ENCODE measurements at places on chromosomes 4 and X. TPM values are rescaled to one million over a fixed set of nuclear protein-coding genes. Genes with fewer than 3 reads are reported as not detected.
A peak's percentile ranks its signal among the peaks of the same experiment; 100 is the strongest.

- peaks cover 7% of the 10 kb centered on the region for H3K27me3 ChIP-seq
- peak overlapping the region; percentile 86 for H3K4me3 ChIP-seq
Measured at GRCh38 chr4:101348367-101348827, 1.1 kb upstream of the PPP3CA start.

DNA sequence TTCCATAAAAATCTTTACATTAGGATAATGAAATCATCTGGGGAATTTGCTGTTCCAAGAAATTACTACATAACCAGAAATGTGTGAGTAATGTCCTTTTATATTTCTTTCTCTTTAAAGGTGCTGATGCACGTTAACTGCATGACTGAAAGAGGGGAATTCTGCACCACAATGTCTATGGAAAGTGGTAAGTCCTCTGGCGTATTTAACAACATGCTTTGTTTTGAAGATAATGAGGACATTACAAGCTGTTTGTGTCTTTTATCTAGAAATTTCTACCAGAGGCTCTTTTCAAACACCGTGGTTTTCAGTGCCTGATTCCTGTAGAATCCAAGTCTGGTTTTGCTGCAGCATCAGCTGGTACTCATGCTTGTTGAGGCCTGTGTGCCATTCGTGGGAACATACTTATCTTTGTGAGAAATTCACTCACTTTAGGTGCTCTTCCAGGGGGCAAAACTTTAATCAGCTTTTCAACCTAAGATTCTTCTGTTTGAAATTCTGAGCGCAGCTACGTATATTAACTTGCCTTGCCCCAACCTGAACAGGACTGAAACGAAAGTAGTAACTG, 257.2 kb downstream of the PDHA2 start:
- DNase-seq, result no peak
- H3K27me3 ChIP-seq, result no peaks in the 10 kb centered on the region
- no peaks in the 10 kb centered on the region for H3K36me3 ChIP-seq
- no peaks in the 10 kb centered on the region for H3K4me1 ChIP-seq
- H3K27ac ChIP-seq, result no peak overlapping the region
- no peak overlapping the region for H3K4me3 ChIP-seq

DNA sequence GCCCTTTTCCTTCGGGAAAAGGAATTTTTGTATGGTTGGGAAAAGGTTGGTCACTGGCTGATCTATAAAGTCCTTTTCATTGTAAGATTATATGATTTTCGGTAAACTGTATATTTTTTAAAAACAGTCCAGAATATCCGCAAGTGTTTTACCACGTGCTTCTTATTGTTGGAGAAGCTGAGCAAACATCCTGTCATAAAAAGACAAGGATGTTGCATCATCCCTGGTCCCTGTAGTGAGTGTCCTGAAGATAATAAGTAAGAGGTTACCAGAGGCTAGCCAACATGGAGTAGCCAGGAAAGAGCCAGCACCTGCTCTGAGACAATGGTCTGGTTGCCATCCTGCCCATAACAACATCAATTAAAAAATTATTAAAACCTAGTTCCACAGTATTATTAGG, 5.1 kb downstream of the CXCL9 start:
- H3K27me3 ChIP-seq, result no peaks in the 10 kb centered on the region
- H3K36me3 ChIP-seq, result no peaks in the 10 kb centered on the region
- no peaks in the 10 kb centered on the region for H3K4me1 ChIP-seq
- no peak overlapping the region for H3K4me3 ChIP-seq
- DNase-seq, result no peak
- no peak overlapping the region for H3K27ac ChIP-seq

DNA sequence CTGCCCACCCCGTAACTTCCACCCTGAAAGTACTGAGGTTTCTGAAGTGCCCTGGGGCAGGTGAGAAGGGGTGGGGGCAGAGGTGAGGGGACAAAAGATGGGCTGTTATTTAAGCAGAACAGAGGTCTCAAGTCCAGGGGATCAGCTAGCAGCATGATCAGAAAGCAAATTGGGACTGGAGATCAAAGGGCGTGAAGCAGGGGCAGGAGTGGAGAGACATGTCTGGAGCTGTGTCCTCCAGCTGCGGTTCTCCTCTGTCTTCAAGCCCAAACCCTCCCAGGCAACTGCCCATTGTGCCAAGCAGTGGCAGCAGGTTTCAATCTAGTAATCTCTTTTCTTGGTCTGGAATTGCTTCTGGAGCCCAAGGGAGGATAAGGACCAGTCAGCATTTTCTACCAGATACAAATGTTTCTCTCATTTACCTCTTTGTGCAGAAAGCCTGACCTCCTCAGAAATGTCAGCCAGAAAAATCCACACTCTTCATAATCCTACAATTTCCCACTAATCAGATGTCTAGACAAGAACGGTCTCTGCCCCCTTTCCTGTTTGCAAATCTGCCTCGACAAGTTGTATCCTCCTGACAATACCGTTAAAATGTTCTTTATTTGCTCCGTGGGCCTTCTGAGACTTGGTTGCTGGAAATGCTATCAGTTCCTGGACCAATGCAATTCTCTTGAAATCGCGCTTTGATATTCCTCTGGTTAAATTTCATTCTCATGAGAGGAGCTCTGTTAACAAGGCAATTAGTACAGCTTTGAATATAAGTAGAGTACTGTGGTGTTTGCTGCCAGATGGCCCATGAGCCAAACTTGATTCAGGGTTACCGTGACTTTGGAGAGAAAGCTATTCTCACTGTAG, 23.2 kb upstream of the RASL11B start:
- H3K36me3 ChIP-seq, result no peaks in the 10 kb centered on the region
- no peaks in the 10 kb centered on the region for H3K4me1 ChIP-seq
- H3K27ac ChIP-seq, result no peak overlapping the region
- DNase-seq, result no peak
- no peaks in the 10 kb centered on the region for H3K27me3 ChIP-seq
- no peak overlapping the region for H3K4me3 ChIP-seq

- no peak overlapping the region for H3K4me3 ChIP-seq
- H3K36me3 ChIP-seq, result peaks cover 15% of the 10 kb centered on the region
- H3K27me3 ChIP-seq, result no peaks in the 10 kb centered on the region
- DNase-seq, result no peak
- H3K4me1 ChIP-seq, result no peaks in the 10 kb centered on the region
- no peak overlapping the region for H3K27ac ChIP-seq
Measured at GRCh38 chr4:123093236-123093635, 170.8 kb upstream of the NUDT6 start.

GRCh38 chrX:19003756-19004155, 19.8 kb upstream of the PHKA2 start:
- H3K27me3 ChIP-seq, result no peaks in the 10 kb centered on the region
- H3K4me1 ChIP-seq, result no peaks in the 10 kb centered on the region
- no peaks in the 10 kb centered on the region for H3K36me3 ChIP-seq
- no peak overlapping the region for H3K27ac ChIP-seq
- no peak for DNase-seq

DNA sequence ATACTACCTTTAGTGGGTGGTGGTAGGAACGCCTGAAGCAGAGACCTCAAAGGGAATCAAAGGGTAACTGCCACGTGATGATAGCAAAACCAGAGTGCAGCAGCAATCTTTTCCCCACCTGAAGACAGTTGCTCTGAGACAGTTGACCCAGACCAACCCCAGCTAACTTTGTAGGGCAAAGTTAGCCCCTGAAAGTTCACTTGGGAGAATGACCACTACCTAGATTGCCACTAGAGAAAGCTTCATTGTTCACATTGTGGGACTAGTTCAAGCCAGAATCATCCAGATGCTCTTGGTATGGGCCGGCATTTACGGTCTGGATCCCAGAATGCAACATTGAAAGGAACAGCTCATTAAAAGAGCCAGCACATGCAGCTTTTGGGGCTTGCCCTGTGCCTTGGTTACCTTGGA, 4.1 kb downstream of the SEPTIN6 start:
- H3K36me3 ChIP-seq, result peaks cover 5% of the 10 kb centered on the region
- H3K27me3 ChIP-seq, result no peaks in the 10 kb centered on the region
- H3K4me3 ChIP-seq, result peak overlapping the region; percentile 28
- DNase-seq, result peak; percentile 63

DNA sequence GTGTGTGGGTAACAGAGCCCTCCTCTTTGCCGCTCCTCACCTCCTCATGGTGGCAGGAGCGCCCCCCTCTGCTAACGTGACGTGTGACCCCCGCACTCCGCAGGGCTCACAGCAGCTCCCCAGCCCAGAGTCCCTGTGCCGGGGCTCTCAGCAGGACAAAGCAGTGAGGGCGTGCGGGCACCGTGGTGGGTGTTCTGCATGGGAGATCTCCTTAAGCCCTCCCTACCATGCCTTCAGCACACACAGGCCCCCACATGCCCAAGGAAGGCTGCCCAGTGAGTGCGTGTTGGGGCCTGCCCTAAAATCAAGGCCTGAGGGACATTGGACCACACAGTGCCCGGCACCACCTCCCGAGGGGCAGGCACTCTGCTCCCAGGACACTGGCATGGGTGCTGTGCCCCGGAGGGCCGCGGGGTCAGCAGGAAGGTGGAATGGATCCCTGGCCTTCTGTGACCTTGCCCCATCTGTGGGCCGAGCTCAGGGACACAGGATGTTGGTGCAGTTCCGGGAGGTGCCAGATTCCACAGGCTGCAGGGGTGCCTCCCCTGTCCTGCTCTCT, 10.1 kb downstream of the PSAPL1 start:
- H3K4me3 ChIP-seq, result no peak overlapping the region
- no peaks in the 10 kb centered on the region for H3K4me1 ChIP-seq

- H3K4me3 ChIP-seq, result no peak overlapping the region
- H3K27me3 ChIP-seq, result peaks cover 9% of the 10 kb centered on the region
- no peak for DNase-seq
Measured at GRCh38 chrX:1119275-1119674, 93.2 kb downstream of the CRLF2 start.

GRCh38 chr4:107615809-107616208, 104.2 kb downstream of the PAPSS1 start:
- H3K4me1 ChIP-seq, result no peaks in the 10 kb centered on the region
- no peak for DNase-seq
- H3K27me3 ChIP-seq, result no peaks in the 10 kb centered on the region
- H3K36me3 ChIP-seq, result peaks cover 4% of the 10 kb centered on the region
- H3K27ac ChIP-seq, result no peak overlapping the region

DNA sequence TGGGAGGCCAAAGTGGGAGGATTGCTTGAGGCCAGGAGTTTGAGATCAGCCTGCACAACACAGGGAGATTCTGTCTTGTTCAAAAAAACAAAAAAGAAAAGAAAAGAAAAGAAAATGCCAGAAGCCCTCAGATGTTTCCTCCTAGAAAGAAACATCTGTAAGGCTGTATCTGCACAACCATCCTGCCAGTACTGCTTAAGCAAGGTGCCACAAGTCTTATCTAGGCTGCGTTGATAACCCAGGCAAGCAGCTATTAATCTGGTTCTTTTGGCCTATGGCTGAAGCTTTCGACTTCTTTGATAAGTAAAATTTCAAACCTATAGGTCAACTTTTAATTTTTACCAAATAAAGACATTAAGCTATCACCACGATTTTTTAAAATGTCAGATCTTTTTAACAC, 3.1 kb downstream of the COX18 start:
- H3K4me3 ChIP-seq, result no peak overlapping the region
- H3K27ac ChIP-seq, result peak overlapping the region; percentile 65
- H3K36me3 ChIP-seq, result peaks cover 36% of the 10 kb centered on the region
- no peak for DNase-seq
- no peaks in the 10 kb centered on the region for H3K27me3 ChIP-seq

DNA sequence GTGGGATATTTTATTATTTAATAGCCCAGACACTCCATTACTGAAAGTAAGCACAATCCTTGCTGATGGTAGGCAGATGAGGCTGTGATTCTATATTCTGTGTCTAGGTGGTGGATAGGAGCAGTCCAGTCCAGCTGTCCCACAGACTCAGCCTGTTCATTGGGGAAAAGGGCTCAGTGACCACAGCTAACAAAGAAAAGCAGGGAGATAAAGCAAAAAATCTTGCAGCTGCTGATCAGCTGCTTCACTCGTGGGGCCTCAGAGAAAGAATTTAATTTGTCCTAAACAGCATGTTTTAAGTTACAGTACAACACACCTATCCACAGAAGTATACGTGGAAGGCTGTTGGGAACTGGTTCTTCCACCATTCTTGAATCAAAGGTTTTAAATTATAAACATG, 40.7 kb upstream of the ANK2 start:
- no peak overlapping the region for H3K4me3 ChIP-seq
- H3K27me3 ChIP-seq, result no peaks in the 10 kb centered on the region
- H3K27ac ChIP-seq, result no peak overlapping the region
- H3K36me3 ChIP-seq, result no peaks in the 10 kb centered on the region
- no peak for DNase-seq

Gene RBMXL3
- total RNA-seq, result not detected

Gene CLCN5
- 0.61 TPM for total RNA-seq

Gene TEX13D
- total RNA-seq, result not detected

Gene FIP1L1
- total RNA-seq, result 50.9 TPM

Measured in CD4-positive, alpha-beta T cell (primary cell).